CD4-positive, alpha-beta T cell treated with Interleukin-21 for 1 hour (primary cell): ENCODE measurements at places on chromosomes 13 and 19.

GRCh38 chr13:84980571-84980970 lies 818.6 kb downstream of the SLITRK6 start:
- no peak for DNase-seq

- no peak for DNase-seq
These were observed 6.5 kb downstream of the TMEM255B start for GRCh38 chr13:113765564-113765910.

- no peak for DNase-seq
These were observed 787.7 kb downstream of the UQCRFS1 start for GRCh38 chr19:28425046-28425931.

GRCh38 chr13:35471706-35472322 lies 4.7 kb downstream of the MAB21L1 start:
- no peak for DNase-seq

DNA sequence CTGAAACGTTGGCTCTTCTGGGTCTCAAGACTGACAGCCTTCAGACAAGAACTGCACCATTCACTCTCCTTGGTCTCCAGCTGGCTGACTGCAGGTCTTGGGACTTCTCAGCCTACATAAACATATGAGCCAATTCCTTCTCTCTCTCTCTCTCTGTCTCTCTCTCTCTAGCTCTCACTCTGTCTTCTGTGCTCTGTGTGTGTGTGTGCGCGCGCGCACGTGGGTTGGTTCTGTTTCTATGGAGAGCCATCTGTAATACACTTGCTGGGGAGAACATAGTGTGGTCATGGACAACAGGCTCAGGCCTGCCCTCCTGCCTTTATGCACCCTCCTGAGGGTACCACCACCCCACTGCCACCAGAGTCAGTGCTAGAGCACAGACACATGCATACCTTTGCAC lies 13.7 kb upstream of the SERPINE3 start:
- DNase-seq = no peak

- peak; percentile 71 for DNase-seq
These were observed 25.8 kb downstream of the LACC1 start for GRCh38 chr13:43905435-43906031.

GRCh38 chr19:13079542-13079986 lies 23.1 kb downstream of the LYL1 start:
- DNase-seq = no peak

DNA sequence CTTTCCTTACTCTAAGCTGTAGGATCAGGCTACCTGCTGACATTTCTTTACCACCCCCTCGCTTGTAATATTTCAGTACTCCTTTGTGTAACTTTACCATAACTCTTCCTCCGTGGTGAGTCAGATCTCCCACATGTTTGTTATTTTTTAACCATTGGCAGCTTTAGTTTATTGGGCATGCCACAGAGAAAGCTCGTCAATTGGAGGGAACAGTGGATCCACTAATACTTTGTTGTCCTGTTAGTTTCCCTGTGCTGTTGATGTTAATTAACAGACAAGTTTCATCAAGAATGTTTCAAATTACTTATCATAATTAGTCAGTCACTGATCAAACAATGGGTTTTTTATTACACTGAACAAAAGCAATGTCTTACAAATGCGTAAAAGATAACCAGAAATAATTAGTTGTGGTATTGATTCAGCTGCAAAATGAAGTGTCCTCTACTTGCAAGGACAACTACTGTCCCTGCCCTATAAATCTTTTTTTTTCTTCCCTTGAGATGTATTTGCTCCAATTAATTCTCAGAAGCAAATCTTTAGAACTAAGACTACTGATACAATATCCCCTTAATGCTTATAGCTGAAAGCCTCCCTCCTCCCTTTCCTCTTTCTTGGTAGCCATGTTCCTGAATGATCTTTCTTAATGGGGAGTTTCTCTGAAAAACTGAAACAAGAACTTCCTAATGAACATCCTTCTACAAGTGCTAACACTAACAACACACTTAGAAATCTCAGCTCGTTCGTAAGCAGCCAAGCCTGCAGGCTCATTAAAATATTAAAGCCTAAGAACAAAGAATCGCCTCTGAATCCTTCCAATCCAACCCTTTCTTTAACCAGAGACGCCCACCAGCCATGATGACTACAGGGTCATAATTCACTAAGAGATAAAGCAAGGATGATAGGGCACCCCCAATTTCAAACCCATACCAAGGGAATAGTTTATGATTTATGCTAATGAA lies 22.2 kb downstream of the EFNB2 start:
- DNase-seq = no peak

DNA sequence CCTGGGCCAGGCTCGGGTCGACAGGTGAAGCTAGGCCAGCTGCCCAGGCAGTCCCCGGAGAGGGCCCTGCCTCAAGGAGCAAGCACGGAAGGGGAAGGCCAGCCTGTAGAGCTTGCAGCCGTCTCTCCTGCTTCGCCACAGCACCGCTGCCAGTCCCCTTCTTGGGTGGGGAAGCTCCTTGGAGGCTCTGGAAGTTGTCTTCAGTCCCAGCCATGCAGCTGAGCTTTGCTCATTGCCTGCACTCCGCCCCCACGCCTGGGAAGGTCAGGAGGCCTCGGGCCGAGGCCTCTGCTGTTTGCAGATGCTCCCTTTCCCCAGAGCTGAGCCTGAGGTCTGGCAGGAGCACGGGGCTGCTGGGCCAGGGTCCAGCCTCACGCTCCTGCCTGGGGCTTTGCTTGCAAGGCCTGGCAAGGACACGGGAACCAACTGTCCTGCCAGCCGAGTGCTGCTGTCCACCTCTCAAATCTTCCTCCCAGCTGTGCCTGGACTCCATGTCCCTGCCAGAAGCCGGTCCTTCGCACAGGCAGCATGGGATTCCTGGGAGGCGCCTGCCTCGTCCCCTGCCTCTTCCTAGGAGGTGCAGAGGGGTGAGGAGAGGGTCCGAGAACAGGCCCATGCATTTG lies 13.3 kb downstream of the PLEKHF1 start:
- no peak for DNase-seq

- DNase-seq = no peak
These were observed at the start of gene TNNT1 for GRCh38 chr19:55149078-55150003. Gene TNNT1, minus strand, starts transcription at chr19:55149206. Its CDS starts 2,049 bp downstream, at chr19:55147157.

- no peak for DNase-seq
These were observed 520.4 kb downstream of the SLITRK6 start for GRCh38 chr13:85278851-85279250.

- no peak for DNase-seq
These were observed 10.3 kb downstream of the CELF5 start for GRCh38 chr19:3234800-3235199.

DNA sequence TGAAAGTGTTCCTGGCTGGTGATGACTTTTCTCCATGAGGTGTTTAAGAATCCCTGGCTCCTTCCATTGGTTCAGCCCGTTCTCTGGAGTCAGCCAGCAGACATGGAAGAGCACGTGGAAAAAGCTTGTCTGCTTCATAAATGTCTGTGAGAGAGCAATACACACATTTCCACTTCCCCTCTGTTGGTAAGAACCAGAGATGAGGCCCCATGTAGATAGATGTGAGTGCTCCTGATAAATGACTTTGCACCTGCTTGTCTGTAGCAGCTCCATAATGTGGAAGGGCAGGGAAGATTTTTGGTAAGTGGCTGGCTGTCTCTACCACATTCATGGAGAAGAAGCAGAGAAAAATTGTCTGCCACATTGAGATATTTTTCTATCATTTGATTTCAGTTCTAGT lies 325.8 kb downstream of the LMO7 start:
- no peak for DNase-seq

DNA sequence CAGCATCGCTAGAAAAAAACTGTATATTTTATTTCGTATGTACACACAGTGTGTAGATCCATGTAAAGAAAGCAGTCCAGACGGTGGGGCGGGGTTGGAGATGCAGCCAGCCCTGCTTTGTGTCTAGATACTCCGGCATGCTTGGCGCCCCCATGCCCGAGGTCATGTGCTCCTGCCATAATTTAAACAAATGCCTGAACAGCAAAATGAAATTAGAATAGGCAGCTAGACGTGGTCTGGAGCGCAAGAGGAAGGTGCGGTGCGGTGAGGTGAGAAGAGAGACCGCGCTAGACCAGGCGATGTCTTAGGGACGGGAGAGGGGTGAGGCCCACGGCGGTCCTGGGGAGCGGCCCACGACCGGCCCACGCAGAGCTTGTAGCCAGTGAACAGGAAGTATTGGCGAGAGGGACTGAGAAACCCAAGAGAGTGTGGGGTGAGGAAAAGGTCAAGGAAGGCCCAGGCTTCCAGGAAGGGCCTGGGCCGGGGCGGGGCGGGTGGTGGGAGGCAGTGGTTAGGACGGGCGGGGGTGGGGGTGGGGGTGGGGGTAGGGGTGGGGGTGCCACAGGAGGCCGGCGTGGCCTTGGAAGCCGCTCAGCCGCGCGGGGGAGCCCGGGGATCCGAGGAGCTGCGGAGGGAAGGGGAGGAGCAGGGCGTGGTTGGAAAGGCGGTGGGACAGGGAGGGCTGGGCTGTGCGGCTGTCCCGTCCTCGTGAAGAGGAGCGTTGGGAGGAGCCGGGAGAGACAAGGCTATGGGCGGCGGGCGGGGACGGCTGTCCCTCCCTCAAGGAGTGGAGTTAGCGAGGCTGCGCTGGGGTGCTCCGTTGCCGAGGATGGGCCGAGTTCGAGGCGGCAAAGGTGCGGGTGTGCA lies 254.7 kb upstream of the SGCG start:
- DNase-seq = no peak

GRCh38 chr13:46683676-46684260 lies 113.2 kb downstream of the ESD start:
- no peak for DNase-seq

DNA sequence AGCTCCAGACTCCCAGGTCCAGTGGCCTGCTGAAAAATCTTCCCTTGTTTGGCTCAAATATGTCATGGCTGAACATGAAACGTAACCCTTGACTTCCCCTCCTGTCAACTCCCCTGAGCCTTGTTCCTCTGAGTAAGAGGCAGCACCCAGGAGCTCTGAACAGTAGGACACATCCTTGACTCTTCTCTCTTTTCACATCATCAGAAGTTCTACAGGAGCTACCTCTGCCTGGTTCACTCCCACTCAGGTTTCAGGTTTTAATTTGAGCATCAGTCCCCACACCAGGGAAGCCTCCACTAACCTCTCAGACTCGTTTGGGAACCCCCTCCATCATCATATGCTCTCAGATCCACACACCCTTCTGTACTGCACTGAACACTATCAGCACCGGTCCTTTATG lies 30.3 kb downstream of the ZNF823 start:
- DNase-seq = no peak

- no peak for DNase-seq
These were observed 134.4 kb downstream of the DLEU7 start for GRCh38 chr13:50709058-50709457.

GRCh38 chr13:101218484-101218883 lies 197.8 kb downstream of the NALCN start:
- no peak for DNase-seq

DNA sequence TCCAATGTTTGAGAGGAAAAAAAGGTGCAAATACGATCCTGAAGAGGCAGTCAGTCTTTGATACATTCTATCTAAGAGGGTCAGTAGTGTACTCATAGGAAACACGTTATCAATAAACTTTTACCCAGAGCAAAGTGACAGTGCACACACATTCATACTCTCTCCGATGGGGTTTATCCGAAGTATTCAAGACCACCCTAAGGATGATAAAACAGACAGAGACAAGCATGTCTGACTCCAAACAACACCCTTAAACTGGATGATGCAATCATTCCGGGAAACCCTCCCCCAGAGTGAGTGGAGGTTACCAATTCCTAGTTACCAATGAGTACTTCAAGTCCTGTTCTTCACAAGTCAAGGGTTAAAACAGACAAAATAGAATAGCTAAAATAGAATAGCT lies 79.1 kb downstream of the DNAJC3 start:
- DNase-seq = no peak

DNA sequence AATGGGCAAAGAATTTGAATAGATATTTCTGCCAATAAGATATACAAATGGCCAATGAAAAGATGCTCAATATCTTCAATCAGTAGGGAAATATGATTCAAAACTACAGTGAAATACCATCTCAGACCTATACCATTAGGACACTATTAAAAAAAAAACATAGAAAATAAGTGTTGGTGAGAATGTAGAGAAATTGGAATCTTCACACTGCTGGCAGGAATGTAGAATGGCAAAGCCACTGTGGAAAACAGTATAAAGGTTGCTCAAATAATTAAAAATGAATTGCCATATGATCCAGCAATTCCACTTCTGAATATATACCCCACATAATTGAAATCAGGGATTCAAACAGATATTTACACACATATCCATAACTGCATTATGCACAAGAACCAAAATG lies 88.1 kb upstream of the STARD13 start:
- no peak for DNase-seq

- DNase-seq = no peak
These were observed 6.1 kb upstream of the LMNB2 start for GRCh38 chr19:2462635-2463421.

- no peak for DNase-seq
These were observed 15.1 kb upstream of the N4BP2L2 start for GRCh38 chr13:32553720-32554119.

DNA sequence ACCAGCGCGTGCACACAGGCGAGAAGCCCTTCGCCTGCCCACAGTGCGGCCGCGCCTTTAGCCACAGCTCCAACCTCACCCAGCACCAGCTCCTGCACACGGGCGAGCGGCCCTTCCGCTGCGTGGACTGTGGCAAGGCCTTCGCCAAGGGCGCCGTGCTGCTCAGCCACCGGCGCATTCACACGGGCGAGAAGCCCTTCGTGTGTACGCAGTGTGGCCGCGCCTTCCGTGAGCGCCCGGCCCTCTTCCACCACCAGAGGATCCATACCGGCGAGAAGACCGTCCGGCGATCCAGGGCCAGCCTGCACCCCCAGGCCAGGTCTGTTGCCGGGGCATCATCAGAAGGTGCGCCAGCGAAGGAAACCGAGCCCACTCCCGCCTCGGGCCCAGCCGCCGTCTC lies 4.4 kb upstream of the ZNF446 start:
- no peak for DNase-seq

DNA sequence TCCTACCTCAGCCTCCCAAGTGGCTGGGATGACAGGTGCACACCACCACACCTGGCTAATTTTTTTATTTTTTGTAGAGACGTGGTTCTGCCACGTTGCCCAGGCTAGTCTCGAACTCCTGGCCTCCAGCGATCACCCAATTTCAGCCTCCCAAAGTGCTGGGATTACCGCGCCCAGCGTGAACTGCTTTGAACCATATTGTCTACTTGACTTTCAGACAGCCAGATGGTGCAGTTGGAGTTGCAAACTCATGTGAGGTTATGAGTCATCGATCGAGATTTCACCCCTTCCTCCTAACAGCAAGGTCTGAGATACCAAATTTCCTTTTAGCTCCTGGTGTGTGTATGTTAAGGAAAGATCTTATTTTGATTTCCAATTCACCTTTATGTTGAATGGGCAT lies 2.7 kb downstream of the SLC27A1 start:
- no peak for DNase-seq

- no peak for DNase-seq
These were observed 33.2 kb upstream of the KATNAL1 start for GRCh38 chr13:30340331-30341250.

DNA sequence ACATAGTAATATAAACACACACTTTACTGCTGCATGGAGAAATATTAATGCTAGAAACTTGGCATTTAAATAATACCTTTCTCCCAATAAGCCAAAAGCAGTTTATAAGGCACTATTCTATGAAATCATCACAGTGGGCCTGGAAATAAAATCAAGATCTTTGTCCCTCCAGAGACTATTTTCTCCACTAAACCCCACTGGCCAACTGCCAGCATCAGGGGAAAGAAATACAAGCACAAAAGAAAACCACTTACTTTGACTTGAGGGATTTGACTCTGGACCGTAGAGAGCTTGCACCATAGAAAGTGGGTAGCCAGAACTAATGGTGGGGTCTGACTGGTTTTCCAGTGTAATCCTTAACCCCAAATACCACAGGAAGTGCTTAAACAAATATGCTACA lies 71.9 kb downstream of the DCLK1 start:
- DNase-seq = no peak
